Psoas muscle (tissue), 8 donors: ENCODE measurements at places on chromosomes 6 and 20.

DNA sequence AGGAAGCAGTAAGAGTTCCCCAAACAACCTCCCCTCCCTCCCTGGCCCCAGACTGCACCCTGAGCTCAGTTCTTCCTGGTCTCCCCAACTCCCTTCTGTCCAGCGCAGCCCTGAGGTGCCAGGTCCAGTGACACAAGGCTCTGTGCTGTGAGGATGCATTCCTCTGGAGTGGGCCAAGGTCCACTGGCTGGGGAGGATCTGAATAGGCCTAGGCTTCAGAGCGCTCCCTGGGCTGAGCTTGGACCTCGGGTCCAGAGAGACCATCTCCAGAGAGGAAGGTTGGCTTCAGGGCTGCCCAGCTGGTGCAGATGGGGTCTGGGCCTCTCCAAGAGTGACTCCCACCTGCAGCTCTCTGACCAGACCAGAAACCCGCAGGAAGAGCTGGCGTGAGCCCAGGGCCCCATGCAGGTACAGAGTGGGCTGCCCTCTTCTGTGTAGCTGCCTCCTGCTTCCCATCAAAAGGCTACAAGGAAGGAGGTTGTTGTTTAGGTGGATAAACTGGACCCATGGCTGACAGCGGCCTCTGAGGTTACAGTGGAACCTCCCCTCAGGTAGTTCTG is 52.3 kb upstream of the MLN start:
- no peak for DNase-seq

DNA sequence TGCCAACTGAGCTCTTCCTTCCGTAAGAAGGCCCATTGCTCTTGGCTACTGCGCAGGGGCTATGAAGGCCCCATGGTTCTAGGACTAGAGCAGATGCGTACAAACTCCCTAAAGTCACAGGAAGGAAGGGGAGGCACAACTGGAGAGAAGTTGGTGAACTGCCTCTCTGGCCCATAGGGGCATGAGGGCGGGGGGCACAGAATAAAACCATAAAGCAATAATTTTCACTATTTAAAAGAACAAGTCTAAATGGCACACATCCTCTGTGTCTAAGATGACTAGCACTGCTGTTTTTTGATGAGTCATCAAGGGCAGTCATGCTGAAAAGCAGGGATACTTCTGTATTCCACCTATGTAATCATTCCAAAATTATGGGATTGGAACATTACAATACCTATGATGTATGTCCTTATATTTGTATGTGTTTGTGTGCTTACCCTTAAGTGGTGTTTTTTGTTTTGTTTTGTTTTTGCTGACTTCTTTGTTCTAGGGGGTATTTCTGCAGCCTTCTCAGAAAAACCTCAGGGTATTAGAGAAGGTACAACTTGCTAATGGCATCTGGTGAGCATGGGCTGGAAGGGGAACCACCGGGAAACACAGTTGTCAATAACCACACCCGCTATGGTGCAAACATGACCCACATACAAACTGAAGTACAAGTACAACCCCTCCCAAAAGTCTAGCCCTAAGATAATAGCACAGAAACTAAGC is 36.9 kb downstream of the B4GALT5 start:
- no peak for DNase-seq

GRCh38 chr6:152277826-152278329 is 359.3 kb downstream of the SYNE1 start:
- DNase-seq = peak; percentile 40

DNA sequence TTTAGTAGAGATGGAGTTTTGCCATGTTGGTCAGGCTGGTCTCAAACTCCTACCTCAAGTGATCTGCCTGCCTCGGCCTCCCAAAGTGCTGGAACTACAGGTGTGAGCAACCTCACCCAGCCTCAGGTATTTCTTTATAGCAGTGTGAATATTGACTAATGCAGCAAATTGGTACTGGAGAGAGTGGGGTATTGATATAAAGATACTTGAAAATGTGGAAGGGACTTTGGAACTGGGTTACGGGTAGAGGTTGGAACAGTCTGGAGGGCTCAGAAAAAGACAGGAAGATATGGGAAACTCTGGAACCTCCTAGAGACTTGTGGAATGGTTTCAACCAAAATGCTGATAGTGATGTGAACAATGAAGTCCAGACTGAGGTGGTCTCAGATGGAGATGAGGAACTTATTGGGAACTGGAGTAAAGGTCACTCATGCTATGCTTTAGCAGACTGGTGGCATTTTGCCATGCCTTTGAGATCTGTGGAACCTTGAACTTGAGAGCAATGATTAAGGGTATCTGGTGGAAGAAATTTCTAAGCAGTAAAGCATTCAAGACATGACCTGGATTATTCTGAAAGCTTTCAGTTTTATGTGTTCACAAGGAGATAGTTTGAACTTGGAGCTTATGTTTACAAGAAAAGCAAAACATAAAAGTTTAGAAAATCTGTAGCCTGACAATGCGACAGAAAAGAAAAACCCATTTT is 127.2 kb downstream of the DTNBP1 start:
- DNase-seq = no peak

- DNase-seq = no peak
Observed at GRCh38 chr6:24658573-24659560, 7.8 kb downstream of the TDP2 start.
